ENCODE measurements at places on chromosomes 6 and 20.

GRCh38 chr20:44664131-44664530, 12.6 kb upstream of the ADA start:
- DNase-seq = no peak

GRCh38 chr20:54148947-54149764, 24.6 kb downstream of the CYP24A1 start:
- no peak for DNase-seq

- DNase-seq = no peak
These were observed 95.3 kb downstream of the RNGTT start for GRCh38 chr6:88867841-88868731.

GRCh38 chr20:57215826-57216471, 50.5 kb downstream of the BMP7 start:
- no peak for DNase-seq

- DNase-seq = no peak
These were observed 55.8 kb downstream of the CEP43 start for GRCh38 chr6:167054987-167055386.

GRCh38 chr6:128979071-128979470, 96.1 kb downstream of the LAMA2 start:
- no peak for DNase-seq

GRCh38 chr20:46897328-46897880, 2.8 kb downstream of the EYA2 start:
- no peak for DNase-seq

DNA sequence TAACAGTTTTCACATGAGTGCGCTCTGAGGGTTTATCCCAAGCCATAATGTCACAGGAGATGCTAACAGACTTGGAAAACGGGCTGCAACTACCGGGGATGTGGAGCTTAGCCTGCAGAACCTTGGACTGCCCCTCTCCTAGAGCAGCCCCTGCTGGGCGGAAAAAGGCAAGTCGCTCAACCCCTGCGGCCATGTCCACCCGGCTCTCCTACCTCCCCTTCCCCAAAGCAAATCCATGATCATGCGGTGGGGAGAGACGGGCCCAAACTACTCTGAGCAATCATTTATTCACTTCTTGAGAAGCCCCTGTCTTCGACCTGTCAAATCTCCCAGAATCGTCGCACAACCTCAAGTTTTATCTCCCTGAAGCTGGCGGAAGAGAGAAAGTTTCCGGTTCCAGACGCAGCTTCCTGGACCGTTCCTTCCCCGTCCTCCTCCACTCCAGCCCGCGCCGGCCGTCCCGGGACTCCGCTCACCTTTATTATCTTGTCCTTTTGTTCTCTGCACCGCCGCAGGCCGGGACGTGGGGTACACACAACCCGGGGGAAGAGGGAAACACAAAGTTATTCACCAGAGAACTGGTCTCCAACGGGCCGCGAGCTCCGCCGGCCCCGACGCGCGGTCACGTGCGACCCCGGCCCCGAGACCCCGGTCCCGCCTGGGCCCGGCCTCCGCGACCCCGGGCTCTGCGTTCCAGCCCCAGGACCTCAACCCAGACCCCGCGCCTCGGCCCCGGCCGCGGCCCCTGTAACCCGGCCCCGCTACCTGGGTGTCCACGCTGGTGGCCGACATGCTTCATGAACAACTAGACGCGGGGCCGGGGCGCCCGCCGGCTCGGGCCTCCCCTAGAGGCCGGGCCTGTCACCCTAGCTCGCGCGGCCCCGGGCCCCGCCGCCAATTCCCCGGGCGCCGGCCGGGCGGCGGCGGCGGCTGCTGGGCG, 560 bp downstream of the YTHDF1 start:
- DNase-seq = no peak
